ENCODE measurements at places on chromosomes 1 and 21.
A peak's percentile ranks its signal among the peaks of the same experiment; 100 is the strongest.

GRCh38 chr1:199858856-199859255 is 168.7 kb upstream of the NR5A2 start:
- no peak for DNase-seq

GRCh38 chr1:53321366-53321765 is 6.5 kb downstream of the LRP8 start:
- DNase-seq: no peak

GRCh38 chr1:106200711-106201110 is 855.8 kb upstream of the PRMT6 start:
- no peak for DNase-seq

GRCh38 chr1:19921310-19921709 is 2.1 kb downstream of the PLA2G2E start:
- DNase-seq: no peak

- DNase-seq: no peak
Observed at GRCh38 chr1:77642941-77643340, 39.5 kb downstream of the ZZZ3 start.

- no peak for DNase-seq
Observed at GRCh38 chr1:9732123-9732971, 80.8 kb downstream of the PIK3CD start.

- DNase-seq: no peak
Observed at GRCh38 chr1:234214129-234214910, 158.9 kb upstream of the COA6 start.

DNA sequence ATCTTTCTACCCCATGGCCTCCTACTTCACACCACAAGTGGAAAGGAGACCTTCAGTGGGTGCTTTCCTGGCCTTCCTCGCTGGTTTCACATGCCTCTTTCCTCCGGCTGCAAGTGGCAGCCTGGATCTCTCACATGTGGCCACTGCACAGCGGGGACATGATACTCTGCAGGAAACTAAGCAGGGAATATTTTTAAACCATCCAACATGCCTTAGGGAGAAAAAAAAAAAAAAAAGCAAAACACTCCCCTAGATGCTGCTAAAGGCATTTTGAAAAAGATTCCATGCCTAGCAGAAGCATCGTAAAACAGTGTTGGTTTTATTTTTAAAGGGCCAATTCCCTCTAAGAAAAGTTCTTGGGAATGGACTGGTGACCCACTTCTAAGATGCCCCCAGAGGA is 12.2 kb upstream of the GJA5 start:
- no peak for DNase-seq

DNA sequence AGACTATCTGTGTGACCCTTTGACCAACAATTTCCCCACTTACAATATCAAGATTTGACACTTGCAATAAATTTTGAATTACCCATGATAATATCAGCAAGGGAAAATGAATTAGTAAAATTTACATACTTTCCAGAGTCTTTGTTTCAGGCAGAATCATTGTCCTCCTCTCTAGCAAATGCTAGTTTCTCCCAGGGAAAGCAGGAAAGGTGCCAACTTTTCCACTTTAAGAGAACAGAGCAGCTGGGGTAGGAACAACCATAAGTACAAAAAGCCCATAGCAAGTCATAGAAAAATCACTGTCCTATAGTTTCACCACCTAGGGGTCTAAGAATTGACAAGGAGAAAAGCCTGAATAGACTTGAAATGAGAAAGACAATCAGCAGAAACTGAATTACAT is 67.1 kb upstream of the GUCA2B start:
- no peak for DNase-seq

- DNase-seq: peak; percentile 61
Observed at GRCh38 chr1:58903514-58904298, 119.9 kb upstream of the JUN start.

- no peak for DNase-seq
Observed at GRCh38 chr1:220511179-220511578, 16.8 kb upstream of the MARK1 start.

DNA sequence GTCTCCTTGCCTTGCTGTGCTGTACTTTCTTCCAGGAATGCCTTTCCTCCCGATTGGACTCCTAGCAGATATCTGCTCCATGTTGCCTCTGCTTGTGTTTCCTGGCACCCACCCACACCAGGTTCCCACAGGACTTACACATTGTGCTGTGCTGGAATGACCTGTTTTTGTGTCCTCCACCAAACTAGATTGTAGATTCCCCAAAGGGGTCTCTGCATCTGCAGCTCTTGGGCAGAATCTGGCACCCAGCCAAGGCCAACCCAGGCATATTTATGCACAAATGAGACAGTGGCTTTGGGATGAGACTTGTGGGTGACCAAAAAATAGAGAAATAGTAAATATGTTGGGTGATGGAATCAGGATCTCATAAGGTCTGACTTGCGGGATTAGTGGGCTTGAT is 278.2 kb downstream of the RRAGC start:
- no peak for DNase-seq

DNA sequence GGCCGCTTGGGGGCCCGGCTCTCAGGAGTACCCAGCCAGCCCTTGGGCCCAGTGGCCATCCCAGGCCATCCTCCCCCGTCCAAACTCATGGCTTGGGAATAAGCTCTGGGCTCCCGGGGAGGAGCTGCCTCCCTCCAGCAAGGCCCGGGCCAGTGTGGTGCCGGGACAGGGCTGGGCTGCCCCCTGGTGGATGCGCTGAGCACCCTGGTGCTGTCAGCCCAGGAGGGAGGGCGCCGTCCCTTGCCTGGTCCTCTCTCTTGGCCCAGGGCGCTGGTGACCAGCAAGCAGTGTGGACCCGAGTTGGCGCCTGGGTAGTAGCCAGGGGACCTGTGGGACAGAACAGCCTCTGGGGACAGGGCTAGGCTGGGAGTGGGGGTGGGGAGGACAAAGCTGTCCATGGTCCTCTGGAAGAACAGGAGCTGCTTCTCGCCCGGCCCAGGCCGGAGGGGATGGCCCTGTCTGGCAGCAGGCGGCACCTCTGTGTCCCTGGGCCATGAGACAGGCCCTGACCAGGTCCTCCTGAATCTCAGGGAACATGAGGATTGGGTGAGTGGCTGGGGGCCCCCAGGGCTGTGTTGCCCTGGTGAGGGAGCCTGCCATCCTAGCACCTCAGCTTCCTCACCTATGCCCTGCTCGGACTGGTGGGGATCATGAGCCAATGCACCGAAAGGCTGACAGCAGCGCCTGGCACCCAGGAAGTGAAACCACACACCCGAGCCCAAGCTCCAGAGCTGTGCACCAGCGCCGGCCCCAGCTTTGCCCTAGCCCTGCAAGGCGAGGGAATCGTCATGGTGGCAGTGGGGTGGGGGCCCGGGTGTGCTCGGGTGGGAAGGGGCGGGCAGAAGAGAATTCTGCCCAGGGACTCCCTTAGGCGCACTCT is 9.4 kb downstream of the MORN1 start:
- peak; percentile 70 for DNase-seq

- DNase-seq: no peak
Observed at GRCh38 chr1:196550731-196551130, 57.5 kb downstream of the KCNT2 start.

DNA sequence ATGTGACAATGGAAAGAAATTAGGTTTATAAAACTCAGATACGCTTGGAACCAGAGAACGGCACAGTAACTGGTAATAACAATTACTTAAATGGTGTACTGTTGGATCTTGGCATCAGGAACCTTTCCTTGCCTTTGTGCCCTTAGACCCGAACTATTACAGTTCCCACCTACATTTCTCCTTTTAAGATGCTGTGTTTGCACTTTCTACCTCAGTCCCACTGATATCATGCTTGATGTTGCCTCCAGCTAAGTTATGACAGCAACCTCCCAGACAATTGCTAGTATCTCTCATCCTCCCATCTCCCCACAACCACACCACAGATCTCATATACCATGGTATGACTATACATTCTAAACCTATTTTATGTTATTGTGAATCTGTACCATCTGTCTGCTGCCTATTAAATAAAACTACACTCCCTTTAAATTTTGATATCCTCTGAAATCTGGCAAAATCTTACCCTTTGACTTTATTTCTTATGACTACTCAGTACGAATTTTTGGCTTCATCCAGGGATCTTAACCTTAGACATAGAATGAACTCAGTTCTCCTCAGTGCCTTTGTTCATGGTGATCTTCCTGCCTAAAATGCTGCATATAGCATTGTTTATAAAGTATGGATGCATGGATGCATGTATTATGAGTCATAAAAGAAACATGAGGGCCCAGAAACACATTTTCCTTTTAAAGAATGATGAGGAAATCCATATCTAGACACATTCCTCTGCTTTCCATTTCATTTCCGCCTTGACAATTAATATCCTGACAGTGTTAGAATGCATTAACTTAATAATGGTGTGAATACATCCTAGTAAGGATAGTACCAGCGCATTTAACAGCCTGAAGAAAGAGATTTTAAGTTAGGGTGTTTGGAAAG is 64.1 kb downstream of the LRRC8D start:
- no peak for DNase-seq

DNA sequence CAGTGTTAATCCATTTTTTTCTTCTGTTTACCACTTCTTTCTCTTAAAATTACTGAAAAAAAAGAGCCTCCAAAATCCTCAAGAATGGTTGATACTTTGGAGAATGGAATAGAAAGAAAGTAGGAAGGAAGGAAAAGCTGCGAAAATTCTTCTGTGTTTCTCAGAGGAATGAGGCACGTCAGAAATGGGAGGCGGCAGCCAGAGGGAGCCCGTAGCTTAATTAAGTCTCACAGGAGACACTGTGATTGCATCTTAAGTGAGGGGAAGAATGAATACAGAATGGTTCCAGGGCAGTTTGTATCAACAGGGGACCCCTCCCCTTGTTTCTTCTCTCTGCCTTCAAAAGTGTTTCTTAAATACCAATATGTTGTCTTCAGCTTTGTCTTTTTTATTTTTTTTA is 1099.5 kb downstream of the PLA2G4A start:
- DNase-seq: no peak

- DNase-seq: no peak
Observed at GRCh38 chr1:2934642-2935081, 86.6 kb upstream of the ACTRT2 start.

GRCh38 chr1:25718732-25719131 is 81.3 kb upstream of the SELENON start:
- no peak for DNase-seq

GRCh38 chr21:46163380-46163779 is 8.0 kb upstream of the FTCD start:
- DNase-seq: no peak

DNA sequence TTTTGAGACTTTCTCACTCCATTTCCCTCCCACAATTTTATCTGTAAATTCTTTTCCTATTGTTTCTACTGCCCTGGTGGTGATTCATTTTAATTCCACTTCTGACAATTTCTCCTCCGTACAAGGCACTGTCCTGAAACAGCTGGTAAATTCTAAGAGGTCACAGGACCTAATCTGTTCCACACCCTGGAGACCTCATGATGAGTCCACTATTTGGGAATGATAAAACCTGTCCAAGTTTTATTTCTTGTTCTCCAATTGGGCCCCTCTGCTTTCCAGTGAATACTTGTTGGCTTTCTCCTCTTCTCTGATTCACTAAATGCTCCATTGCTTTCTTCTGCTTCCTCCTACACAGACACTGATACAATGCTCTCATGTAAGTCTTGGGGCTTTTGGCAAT is 343.1 kb upstream of the DUSP10 start:
- DNase-seq: no peak

DNA sequence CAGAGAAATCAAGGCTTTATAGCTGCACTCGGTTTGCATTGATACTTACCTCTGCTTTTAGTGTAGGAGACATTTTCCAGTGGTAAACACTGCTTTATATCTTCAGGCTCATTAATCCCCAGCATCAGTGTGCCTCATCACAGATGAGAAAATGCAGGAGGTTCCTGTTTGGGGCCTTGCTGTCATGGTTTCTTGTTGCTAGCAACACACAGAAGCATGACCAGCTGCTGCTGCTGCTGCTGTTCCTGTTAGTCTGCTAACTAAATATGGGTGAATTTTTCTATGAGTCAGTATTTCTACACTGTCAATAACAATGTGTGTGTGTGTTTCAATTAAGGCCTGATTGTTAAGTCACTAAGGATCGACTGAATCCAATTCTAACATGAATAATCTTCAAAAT is 85.8 kb upstream of the RGS1 start:
- DNase-seq: no peak

GRCh38 chr1:204514828-204515227 is 1.4 kb upstream of the MDM4 start:
- no peak for DNase-seq

GRCh38 chr1:44602634-44603628 is 71.3 kb downstream of the TMEM53 start:
- no peak for DNase-seq

DNA sequence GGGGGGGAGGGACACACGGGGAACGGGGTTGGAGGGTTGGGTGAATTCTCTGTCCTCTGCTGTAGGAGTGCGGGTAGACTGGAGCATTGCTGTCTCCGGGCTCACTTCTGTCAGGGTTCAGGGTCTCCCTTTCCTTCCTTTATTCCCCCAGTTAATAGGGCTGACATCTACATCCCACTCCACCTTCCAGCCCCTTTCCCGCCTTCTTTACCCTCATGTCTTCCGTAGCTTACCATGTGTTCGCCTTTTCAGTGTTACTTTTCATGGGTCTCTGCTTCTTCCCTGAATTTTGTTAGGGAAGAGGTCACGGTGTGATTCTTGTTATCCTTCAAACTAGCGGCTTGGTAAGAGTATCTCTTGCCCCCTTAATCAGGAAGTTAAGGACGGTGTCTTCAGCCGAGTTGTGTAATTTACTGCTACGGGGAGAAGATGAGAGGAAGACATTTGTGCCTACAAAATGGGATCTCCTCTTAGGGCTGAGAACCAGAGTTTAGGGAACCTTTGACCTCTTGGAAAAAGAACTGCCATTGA is 917 bp downstream of the RAP1A start:
- DNase-seq: peak; percentile 77

DNA sequence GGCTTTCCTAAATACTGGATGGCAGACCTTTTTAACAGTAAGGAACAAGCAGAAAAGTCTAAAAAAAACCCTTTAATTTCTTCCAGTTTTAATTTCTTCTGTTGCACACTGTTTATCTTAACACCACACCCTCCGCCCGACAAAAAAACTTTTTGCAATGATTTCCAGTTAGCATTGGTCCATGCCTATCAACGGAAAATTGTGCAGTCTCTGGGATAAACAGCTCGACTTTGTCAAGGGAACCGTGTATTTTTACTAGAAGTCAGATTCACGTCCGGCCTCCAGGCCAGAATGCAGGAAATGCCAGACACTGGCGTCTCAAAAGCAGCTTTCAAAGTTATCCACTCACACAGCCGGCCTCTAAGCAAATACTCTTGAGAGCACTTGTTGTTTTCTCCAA is 378 bp upstream of the NUP210L start:
- no peak for DNase-seq

DNA sequence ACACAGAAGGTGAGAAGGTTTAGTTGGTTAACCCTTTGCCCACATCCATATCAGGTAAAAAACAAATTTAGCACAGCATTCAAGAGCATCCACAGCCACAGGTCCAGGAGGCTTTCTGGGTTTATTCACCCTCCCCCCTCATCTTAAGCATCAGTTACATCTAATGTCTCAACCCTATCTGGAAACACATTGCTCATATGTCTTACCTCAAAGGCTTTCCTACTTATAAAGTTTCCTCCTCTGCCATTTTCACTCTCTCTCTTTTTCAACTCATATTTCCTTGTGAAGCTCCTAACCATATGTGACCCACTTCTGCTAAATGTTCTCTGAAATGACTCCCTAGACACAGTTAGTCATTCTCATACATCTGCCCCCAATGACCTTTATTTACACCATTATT is 47.9 kb upstream of the RUNX1 start:
- DNase-seq: no peak

- no peak for DNase-seq
Observed at GRCh38 chr1:31497601-31498000, 78.7 kb upstream of the TINAGL1 start.
